Kidney glomerular epithelial cell (primary cell): ENCODE measurements at places on chromosomes 1 and 21.

DNA sequence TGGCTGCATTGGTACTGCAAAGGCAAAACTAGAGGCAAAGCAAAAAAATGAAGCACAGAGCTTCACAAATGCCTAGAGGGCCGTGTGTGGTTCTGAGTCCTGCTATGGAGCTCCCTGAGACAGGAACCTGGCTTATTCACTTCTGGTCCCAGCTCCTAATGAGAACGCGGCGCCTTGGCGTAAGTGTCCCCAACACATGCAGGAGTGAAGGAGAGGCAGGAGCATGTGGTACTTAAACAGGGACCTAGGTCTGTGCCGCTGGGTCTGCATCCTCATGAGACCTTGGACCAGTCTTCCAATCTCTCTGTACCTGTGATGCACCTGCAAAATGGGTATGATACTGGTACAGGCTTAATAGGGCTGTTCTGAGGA, 14.4 kb upstream of the SLC2A7 start:
- DNase-seq: no peak

DNA sequence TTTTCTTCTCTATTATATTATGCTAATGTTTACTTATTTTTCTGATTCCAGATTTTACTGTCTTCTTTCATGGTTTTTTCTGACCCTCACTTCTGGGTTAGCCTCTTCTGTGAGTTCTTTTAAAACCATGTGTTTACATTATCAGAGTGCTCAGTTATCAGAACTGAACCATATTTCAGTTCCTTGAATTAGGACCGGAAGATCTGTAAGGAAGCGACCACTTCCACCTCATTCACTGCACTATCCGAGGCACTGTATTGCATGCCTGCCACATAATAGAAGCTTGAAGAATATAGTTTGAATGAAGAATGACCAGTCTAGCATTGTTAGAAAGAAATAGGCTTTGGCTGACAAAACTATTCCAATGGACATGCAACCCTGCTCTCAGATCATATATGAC, 281.0 kb upstream of the DEPDC1 start:
- DNase-seq: no peak

GRCh38 chr1:25695090-25695770, 78.6 kb downstream of the MAN1C1 start:
- DNase-seq: peak; percentile 84

- no peak for DNase-seq
Observed at GRCh38 chr1:72635719-72636118, 353.4 kb upstream of the NEGR1 start.

DNA sequence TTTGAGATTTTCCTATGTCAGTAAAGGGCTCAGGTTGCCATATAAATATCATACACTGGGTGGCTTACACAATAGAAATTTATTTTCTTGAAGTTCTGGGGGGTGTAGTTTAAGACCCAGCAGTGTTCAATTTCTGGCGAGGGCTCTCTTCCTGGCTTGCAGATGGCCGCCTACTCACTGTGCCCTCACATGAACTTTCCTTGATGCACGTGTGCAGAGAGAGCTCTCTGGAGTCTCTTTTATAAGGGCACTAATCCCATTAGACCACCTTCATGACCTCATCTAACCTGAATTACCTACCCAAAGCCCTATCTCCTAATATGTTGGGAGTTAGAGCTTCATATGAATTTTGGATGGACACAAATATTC, 21.1 kb downstream of the TMEM51 start:
- no peak for DNase-seq

- no peak for DNase-seq
Observed at GRCh38 chr1:96474985-96475743, 246.4 kb upstream of the PTBP2 start.

GRCh38 chr1:58441699-58442098, 104.8 kb downstream of the OMA1 start:
- peak; percentile 16 for DNase-seq

GRCh38 chr1:159790237-159790917, 9.6 kb downstream of the DUSP23 start:
- DNase-seq: no peak

DNA sequence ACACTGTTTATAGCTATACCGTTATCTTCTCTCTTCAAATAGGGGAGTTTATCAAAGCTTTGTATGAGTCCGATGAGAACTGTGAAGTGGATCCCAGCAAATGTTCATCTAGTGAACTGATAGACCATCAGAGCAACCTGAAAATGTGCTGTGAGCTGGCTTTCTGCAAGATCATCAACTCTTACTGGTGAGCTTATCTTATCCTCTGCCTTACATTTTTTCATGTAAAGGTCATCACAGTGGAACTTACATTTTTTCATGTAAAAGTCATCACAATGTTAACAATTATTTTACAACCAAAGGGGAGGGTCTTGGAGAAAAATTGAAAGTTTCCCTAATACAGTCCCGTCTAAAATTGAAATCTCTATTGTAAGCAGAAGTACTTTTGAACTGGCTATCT, 45.2 kb downstream of the CLEC20A start:
- DNase-seq: peak; percentile 13

- DNase-seq: no peak
Observed at GRCh38 chr1:178133239-178133989, 39.5 kb downstream of the RASAL2 start.

DNA sequence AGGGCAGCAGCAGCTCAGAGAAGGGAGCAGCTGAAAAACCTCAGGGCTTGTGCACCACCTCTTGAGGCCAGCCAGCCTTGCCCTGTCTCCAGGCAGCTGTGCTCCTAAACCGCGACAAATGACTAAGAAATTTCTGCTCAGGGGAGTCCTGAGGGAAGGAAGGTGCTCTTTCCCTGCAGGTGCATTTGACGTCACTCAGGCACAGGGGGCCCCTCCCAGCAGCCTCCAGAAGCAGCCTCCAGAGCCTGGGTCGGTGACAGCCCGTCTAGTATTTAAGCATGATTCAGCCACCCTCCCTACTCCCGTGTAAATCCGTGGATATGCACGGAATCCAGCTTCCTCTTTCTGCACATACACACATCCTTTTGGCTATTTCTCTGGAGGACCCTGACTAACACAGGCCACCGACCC, 560.5 kb downstream of the KIF26B start:
- peak; percentile 39 for DNase-seq

- no peak for DNase-seq
Observed at GRCh38 chr1:11052839-11053757, 6.1 kb upstream of the MASP2 start.

DNA sequence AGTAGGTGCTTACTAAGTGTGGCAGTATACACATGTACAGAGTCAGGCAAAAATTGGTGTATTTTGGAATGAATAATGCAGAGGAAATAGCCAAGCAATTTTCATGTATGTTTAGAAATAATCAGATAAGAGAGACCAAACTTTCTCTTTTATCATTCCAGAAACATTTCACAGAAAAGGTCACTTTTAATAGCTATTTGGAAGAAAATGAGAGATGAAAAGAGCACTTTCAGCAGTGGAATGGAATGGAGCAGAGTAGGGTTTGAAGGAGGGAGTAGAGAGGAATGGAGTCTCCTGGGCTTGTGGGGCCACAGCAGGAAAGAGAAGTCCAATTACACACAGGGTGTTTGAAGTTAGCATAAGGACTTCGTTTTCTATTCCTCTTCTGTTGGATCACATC, 48.8 kb upstream of the GJA5 start:
- no peak for DNase-seq

DNA sequence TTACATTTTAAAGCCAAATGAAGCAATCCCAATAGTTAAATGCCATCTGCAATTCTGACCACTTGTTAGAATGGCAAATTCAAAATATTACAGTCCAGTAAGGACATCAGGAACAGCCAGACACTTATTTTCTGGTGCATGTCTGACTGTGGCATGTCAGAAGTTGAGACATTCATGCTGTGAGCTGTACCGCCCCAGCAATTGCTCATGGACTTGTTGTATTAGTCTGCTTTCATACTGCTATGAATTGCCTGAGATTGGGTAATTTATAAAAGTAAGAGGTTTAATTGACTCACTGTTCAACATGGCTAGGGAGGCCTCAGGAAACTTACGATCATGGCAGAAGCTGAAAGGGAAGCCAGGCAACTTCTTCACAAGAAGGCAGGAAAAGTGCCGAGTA, 19.1 kb downstream of the DDAH1 start:
- no peak for DNase-seq

DNA sequence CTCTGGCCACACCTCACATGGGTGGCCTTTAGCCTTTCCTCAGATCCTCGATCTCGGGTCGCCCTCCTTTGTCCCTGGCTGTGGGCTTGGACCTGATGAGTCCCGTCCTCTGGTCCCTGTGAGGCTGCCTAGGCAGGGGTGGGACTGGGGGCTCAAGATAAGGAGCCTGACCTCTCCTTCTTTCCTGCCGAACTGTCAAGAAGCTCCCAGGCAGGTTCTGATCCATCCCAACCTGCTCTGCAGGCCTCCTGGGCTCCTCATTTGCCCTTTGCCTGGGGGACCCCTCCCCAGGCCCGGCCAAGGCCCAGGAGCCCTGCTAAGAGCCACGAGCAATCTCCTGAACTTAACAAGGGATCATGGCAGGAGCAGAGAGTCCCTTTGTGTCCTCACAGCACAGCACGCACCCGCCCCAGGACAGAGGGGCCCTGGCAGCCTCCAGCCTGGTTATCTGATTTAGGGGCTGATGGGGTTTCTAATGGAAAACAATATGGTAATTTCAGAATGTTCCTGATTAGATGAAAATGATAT, 82.4 kb upstream of the POU3F1 start:
- DNase-seq: no peak

DNA sequence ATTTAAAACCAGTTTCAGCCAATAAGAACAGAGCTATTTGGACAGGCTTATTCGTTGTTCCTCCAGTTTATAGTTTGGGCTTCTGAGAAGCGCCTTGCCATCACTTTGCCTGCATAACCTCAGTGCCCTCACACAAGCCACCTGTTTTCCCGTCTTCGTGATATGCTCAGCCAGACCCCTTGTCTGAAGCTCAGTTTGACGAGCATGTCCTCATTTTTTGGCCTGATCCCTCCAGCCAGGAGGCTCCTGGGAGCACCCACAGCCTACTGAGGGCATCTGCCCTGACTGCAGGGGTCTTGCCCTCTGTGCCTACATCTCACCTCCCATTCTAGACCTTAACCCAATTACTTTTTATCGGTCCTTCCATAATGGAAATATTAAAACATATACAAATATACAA, 95.3 kb downstream of the ADARB1 start:
- no peak for DNase-seq

DNA sequence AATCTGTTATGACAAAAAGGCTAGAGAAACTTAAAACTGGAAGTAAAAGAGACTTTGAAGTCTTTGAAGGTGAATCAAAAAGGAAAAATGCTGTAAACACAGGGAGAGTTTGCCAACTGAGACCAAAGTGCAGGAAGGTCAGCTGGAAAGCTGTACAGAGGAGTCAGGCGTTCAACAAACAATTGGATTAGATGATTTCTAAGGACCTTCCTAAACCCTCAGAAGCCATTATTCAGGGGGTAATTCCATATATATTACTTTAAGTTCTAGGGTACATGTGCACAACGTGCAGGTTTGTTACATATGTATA, 156.8 kb downstream of the ZBTB18 start:
- DNase-seq: no peak

DNA sequence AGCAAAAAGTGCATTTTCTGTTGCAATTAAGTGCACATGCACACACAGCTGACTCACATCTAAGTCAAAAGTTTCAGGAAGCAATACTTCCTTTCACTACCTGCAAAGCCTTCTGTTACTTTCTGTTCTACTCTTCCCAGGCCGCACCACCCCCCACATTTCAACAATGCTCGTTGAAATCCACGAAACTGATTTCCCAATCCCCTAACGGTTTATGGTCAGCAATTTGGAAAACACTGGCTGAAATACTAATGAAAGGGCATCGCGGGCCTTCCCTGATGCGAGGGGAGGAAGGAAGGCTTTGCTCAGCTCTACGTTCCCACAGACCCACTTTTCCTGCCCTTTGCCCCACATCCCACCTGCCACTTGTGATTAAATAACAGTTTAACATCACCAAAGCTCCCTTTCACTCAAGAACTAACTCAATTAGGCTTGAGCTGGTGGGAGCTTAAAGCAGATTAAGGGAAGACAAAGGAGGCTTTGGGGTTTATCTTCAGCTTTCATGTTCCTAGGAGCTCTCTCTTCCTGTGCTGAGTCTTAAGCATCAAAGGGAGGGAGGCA, 243.2 kb upstream of the RAB4A start:
- DNase-seq: no peak

- no peak for DNase-seq
Observed at GRCh38 chr21:41775149-41775472, 8.3 kb upstream of the RIPK4 start.

DNA sequence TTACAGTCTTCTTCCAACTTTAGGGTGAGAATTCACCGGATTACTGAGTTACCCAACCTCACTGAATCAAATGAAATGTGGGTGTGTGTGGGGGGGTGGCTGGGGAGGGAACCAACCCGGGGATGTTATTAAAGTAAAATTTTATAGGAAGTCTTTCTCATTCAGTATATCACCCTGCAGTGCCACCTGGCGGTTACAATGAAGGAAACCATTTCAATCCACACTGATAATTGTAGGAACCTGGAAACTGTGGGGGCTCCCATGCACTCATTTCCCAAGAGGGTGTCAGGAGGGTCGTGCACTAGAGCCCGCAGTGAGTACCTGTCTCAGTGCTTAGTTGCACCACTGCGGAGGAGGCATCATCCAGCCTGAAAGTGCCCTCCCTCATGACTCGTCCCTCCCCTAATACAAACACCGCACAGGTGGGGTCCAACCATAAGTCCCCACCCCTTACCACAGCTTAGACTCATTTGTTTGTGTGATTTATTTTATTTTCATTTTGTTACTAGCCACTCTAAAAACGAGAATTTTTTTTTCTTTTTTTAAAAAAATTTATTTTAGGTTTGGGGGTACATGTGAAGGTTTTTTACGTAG, 29.1 kb upstream of the IGSF5 start:
- DNase-seq: peak; percentile 35

GRCh38 chr1:19974822-19975416, 4.5 kb downstream of the PLA2G2A start:
- DNase-seq: peak; percentile 50

- no peak for DNase-seq
Observed at GRCh38 chr1:17024721-17025120, 13.0 kb upstream of the ATP13A2 start.

DNA sequence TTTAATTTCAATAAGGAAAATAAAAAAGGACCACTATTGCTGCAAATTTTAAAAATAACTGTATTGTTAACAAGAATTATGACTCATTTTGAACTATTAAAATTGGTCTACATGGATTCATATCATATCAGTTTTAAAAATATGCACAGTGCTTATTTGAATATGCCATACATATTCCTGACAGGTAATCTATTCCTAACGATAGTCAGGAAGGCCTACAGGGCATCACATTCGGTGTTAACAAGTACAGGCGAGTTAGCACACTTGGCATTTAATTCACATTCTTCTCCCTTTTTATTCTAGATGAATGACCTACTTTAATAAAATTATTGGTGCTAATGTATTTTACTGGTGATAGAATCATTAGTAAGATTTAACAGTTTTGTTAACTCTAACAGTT, 174.6 kb downstream of the USH2A start:
- no peak for DNase-seq
